Right lobe of liver (tissue), 6 donors: ENCODE measurements at places on chromosomes 16 and 17. TPM values are rescaled to one million over a fixed set of nuclear protein-coding genes. Genes with fewer than 3 reads are reported as not detected.

GRCh38 chr16:81654346-81654745 lies 124.7 kb upstream of the PLCG2 start:
- H3K27me3 ChIP-seq: no peaks in the 10 kb centered on the region
- peaks cover 34% of the 10 kb centered on the region for H3K36me3 ChIP-seq
- no peaks in the 10 kb centered on the region for H3K4me1 ChIP-seq

- no peak for DNase-seq
- H3K27ac ChIP-seq: no peak overlapping the region
- H3K36me3 ChIP-seq: no peaks in the 10 kb centered on the region
These were observed 161.1 kb upstream of the CACNG5 start for GRCh38 chr17:66673668-66674276.

DNA sequence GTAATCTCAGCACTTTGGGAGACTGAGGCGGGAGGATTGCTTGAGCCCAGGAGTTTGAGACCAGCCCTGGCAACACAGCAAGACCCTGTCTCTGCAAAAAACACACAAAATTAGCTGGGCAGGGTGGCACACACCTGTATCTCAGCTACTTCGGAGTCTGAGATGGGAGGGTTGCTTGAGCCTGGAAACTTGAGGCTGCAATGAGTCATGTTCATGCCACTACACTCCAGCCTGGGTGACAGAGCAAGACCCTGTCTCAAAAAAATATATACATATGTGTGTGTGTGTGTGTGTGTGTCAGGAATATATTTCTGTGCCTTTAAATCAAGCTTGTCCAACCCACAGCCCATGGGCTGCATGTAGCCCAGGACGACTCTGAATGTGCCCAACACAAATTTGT lies 55.2 kb downstream of the CRISPLD2 start:
- no peaks in the 10 kb centered on the region for H3K27me3 ChIP-seq
- no peaks in the 10 kb centered on the region for H3K36me3 ChIP-seq
- H3K27ac ChIP-seq: no peak overlapping the region

- DNase-seq: no peak
These were observed 696 bp upstream of the PSMC5 start for GRCh38 chr17:63826468-63827001.

- no peaks in the 10 kb centered on the region for H3K27me3 ChIP-seq
- DNase-seq: no peak
- peak overlapping the region; percentile 88 for H3K4me3 ChIP-seq
These were observed 1.6 kb upstream of the DUSP14 start for GRCh38 chr17:37488009-37488604.

- no peak overlapping the region for H3K27ac ChIP-seq
- no peak for DNase-seq
- H3K36me3 ChIP-seq: no peaks in the 10 kb centered on the region
- H3K4me1 ChIP-seq: no peaks in the 10 kb centered on the region
These were observed 608.6 kb upstream of the GOT2 start for GRCh38 chr16:59342669-59343068.

DNA sequence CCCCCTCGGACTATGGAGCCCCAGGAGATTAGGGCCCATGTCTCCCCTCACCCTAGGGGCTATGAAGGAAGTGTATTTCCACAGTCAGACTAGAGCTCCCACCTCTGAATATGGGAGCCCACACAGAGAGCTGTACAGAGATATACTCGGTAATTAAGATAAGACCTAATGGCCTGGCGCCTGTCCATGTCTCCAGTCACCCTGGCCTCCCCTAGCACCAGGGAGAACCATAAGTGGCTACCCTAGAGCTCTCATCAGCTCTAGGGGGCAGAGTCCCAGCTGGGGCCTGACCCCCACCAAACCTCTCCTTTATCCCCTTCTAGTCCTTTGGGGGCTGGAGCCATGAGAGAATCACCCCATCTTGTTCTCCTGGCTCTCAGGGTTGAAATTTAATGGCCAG lies 2.4 kb downstream of the TMEM101 start:
- no peaks in the 10 kb centered on the region for H3K27me3 ChIP-seq
- H3K36me3 ChIP-seq: no peaks in the 10 kb centered on the region
- H3K4me3 ChIP-seq: no peak overlapping the region

- peaks cover 75% of the 10 kb centered on the region for H3K4me1 ChIP-seq
- H3K27ac ChIP-seq: peak overlapping the region; percentile 52
- no peaks in the 10 kb centered on the region for H3K27me3 ChIP-seq
These were observed 9.0 kb upstream of the G6PC1 start for GRCh38 chr17:42891539-42892152.

GRCh38 chr17:77786740-77787505 lies 171.6 kb upstream of the TNRC6C start:
- no peak overlapping the region for H3K4me3 ChIP-seq
- DNase-seq: no peak
- no peak overlapping the region for H3K27ac ChIP-seq
- no peaks in the 10 kb centered on the region for H3K36me3 ChIP-seq
- no peaks in the 10 kb centered on the region for H3K27me3 ChIP-seq

DNA sequence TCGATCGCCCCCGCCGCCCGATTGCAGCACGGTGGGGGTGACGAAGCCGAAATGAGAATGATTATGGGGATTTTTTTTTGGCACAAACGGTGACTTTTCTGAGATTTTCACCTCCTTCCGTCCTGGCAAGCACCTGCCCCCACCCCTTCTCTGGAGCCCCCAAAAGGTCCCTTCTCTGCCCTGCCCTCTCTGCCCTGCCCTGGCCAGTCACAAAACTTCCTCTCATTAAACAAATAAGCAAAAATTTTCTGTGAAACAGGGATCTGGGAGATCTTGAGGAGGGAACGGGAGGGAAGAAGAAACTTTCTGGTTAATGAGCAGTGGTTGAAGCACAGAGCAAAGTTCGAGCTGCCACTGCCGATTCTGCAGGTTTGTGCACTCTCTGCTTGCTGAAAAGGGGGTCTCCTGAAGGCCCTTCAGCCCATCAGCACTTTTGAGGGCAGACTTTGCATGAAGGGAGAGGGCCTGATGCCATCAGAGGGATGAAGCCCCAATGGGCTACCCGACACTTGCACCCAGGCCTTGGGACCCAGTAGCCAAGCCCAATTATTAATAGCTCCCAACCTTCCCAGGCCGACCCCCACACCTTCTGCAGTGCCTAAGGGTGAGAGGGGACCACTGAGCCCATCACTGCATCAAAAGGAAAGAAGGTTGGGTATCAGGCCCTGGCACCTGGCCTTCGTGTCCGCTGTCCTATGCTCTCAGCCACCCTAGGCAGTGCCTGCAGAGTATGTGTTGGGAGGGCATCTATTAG lies 1.0 kb upstream of the HOXB8 start:
- H3K36me3 ChIP-seq: no peaks in the 10 kb centered on the region
- H3K27me3 ChIP-seq: peaks cover 22% of the 10 kb centered on the region
- H3K4me1 ChIP-seq: no peaks in the 10 kb centered on the region
- no peak overlapping the region for H3K27ac ChIP-seq

GRCh38 chr16:88988980-88989811 lies 12.2 kb upstream of the CBFA2T3 start:
- H3K27me3 ChIP-seq: no peaks in the 10 kb centered on the region
- no peak overlapping the region for H3K27ac ChIP-seq
- no peak overlapping the region for H3K4me3 ChIP-seq
- no peak for DNase-seq
- H3K36me3 ChIP-seq: no peaks in the 10 kb centered on the region

DNA sequence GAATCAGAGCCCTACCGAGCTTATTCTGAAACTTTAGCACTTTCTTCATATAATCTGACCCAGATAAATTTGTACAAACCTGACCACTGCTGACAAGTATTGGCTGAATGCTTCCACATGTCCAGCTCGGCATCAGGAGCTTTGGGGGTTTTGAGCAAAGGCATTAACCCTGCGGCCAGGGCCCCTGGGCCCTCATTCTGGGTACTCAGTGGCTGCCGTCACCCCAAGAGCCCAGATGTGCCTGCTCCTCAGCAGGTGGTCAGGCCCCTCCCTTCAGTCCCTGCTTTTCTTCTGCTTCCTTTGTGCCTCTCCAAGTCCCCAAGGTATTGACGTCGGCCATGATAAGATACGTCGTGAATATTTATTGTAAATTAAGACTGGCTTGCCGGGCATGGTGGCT lies 47.3 kb upstream of the CHMP6 start:
- no peaks in the 10 kb centered on the region for H3K4me1 ChIP-seq
- no peaks in the 10 kb centered on the region for H3K36me3 ChIP-seq
- H3K27me3 ChIP-seq: no peaks in the 10 kb centered on the region

DNA sequence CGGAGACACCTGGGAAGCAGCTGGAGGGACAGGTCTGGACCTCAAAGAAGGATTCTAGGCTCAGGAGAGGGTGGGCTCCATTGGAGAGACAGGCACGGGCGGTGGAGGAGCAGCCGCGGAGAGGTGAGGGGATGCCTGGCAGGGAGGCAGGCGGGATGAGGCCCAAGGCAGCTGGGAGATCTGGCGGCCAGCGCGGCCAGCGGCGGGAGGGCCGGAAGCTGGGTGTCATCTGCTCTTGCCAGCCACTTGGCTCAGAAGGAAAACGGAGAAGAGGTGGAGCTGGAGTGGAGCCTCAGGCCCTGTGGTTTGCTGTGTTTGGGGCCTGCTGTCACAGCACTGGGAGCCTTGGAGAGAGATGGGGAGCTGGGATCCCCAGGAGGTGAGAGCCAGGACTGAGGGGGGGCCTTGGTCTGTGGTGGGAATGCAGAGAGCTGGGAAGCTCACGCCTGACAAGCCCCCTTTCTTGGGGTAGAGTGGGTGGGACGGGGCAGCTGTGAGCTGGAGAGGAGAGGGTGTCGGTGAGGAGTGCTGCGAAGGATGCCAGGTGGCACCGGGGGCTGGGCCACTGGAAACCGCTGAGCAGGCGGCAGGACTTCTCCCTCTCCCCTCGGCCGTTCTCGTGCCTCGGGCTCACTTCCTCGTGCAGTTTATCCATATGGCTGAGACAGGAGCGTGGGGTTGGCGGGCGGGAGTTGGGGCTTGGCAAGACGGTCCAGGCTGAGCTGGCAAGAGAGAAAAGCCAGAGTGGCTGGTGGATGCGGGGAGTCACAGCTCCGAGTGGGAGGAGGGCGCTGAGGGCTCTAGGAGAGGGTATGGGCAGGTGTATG lies 8.0 kb downstream of the TBC1D24 start:
- no peak overlapping the region for H3K4me3 ChIP-seq
- peak; percentile 26 for DNase-seq
- H3K27ac ChIP-seq: no peak overlapping the region

Gene MCRIP1
- total RNA-seq: 25.8 TPM

Gene DNAH17
- total RNA-seq: not detected

- DNase-seq: no peak
- no peaks in the 10 kb centered on the region for H3K36me3 ChIP-seq
- no peak overlapping the region for H3K27ac ChIP-seq
- no peaks in the 10 kb centered on the region for H3K27me3 ChIP-seq
- H3K4me1 ChIP-seq: no peaks in the 10 kb centered on the region
- H3K4me3 ChIP-seq: no peak overlapping the region
These were observed 19.4 kb upstream of the SSTR5 start for GRCh38 chr16:1053121-1053521.

DNA sequence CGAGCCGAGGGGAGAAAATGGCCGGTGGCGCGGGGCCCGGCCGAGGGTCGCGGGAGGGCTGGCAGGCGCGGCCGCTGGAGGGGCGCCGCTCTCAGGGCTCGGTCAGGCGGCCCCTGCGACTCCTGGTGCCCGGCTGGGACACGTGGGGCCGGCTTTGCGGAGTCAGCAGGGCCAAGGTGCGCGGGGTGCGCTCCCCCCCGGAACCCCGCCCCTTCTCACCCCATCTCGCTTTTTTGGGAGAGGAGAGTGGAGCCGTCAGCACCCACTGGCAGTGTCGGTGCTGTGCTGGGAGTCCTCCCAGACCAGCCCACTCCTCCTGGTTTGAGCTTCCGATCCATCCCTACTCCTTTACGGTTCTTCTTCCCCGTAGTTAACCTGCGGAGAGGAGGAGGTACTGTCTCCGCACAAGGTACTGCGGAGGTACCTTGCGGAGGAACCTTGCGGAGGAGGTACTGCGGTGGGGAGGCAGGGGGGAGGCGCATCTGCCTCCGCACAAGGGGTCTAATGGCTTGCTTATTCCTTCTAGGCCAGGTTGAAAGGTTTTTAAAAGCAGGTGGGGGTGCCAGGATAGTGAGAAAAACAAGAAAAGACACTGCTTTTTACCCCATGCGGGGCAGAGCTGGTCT lies 19.1 kb upstream of the CBX8 start:
- DNase-seq: no peak
- no peak overlapping the region for H3K4me3 ChIP-seq
- H3K27me3 ChIP-seq: peaks cover 20% of the 10 kb centered on the region
- no peak overlapping the region for H3K27ac ChIP-seq
- no peaks in the 10 kb centered on the region for H3K4me1 ChIP-seq

Gene ZPBP2
- total RNA-seq: not detected

Gene MYO18A
- total RNA-seq: 56.8 TPM

Gene CDH8
- total RNA-seq: not detected

- no peak overlapping the region for H3K4me3 ChIP-seq
- DNase-seq: peak; percentile 54
- no peaks in the 10 kb centered on the region for H3K27me3 ChIP-seq
- no peaks in the 10 kb centered on the region for H3K4me1 ChIP-seq
- no peak overlapping the region for H3K27ac ChIP-seq
- no peaks in the 10 kb centered on the region for H3K36me3 ChIP-seq
These were observed 58.0 kb downstream of the ASIC2 start for GRCh38 chr17:33234930-33235685.

GRCh38 chr17:50037321-50038107 lies 18.4 kb upstream of the ITGA3 start:
- H3K36me3 ChIP-seq: no peaks in the 10 kb centered on the region
- no peaks in the 10 kb centered on the region for H3K27me3 ChIP-seq
- no peaks in the 10 kb centered on the region for H3K4me1 ChIP-seq
- no peak for DNase-seq
- H3K27ac ChIP-seq: no peak overlapping the region
- H3K4me3 ChIP-seq: no peak overlapping the region

DNA sequence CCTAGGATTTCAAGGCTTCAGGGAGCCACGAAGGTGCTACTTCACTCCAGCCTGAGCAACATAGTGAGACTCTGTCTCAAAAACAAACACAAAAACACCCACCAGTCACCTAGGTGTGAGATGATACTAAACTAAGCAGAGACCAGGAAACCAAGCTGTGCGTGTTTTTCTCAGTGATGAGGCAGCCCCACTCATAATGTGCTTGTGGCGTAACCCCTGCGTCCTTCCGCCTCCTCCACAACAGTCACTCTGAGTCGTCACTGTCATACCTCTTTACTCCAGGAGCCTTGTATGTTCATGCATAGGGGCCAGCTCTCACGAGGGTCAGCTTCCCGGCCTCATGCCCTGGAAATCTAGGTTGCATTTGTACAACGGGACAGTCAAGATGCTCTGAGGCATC lies 31.1 kb upstream of the SLC47A1 start:
- DNase-seq: no peak
- H3K36me3 ChIP-seq: no peaks in the 10 kb centered on the region
- H3K27me3 ChIP-seq: no peaks in the 10 kb centered on the region

DNA sequence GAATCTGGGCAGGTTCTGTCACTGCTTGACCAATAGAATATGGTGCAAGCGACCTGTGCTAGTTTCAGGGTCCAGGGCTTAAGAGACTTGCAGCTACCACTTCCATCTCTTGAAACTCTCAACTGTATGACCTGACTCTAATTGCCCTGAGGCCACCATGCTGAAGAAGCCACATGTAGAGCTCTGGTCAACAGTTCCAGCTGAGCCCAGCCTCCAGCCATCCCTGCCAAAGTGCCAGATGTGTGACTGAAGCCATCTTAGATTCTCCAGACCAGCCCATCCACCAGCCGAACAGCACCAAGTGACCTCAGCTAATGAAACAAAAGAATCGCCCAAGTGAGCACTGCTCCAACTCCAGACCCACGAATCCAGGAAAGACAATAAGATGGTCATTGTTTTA lies 3.4 kb upstream of the MT2A start:
- no peaks in the 10 kb centered on the region for H3K27me3 ChIP-seq
- no peaks in the 10 kb centered on the region for H3K36me3 ChIP-seq
- no peak for DNase-seq
- H3K4me1 ChIP-seq: peaks cover 15% of the 10 kb centered on the region

- no peak for DNase-seq
- H3K4me3 ChIP-seq: no peak overlapping the region
- H3K27ac ChIP-seq: no peak overlapping the region
- H3K36me3 ChIP-seq: no peaks in the 10 kb centered on the region
- H3K27me3 ChIP-seq: no peaks in the 10 kb centered on the region
These were observed 474.8 kb downstream of the SHISA9 start for GRCh38 chr16:13376174-13376573.
